ENCODE measurements at places on chromosomes 6 and 20.

DNA sequence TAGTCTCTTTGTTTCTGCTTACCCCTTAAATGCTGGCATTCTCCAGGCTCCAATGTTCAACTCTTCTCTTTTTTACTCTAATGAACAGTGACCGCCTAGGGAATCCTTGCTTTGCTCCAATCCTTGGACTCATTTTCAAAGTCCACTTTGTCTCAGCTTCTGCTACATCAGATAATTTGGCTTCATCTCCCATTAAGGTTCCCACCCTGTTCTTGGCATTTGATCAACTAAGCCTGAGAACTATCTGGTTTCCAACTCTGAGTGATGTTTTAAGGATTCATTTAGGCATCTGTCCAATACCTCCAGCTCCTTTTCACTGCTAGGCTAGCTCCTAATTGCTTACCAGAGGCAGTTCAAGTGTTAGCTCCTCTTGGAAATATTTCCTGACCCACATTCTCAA lies 64.9 kb downstream of the ME1 start:
- DNase-seq: no peak

GRCh38 chr6:62716719-62717118 lies 430.7 kb upstream of the KHDRBS2 start:
- DNase-seq: no peak

GRCh38 chr6:166419717-166420116 lies 37.0 kb upstream of the MPC1 start:
- no peak for DNase-seq

DNA sequence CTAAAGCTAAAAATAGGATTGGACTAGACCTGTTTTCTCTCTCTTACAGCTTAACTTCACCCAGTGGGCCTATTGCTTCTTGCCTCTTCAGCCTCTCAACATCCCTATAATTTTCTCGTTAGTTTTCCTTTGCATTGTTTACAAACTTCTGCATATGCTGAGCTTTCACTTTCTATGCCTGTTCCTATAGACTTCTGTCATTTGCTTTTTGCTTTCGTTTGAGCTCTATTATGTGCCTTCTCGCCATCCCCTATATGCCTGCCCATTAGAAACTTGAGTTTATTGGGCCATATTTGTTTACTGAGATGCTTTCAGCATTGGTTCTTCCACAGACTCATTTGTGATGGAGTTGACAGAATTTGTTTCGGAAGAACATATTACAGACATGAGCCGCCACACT lies 40.9 kb downstream of the NCOA7 start:
- DNase-seq: no peak

GRCh38 chr6:31821301-31822035 lies 6.1 kb upstream of the HSPA1B start:
- DNase-seq: no peak

- no peak for DNase-seq
Observed at GRCh38 chr20:47241345-47241781, 115.1 kb downstream of the ZMYND8 start.

- no peak for DNase-seq
Observed at GRCh38 chr20:37384683-37385174, 38.8 kb downstream of the SRC start.

GRCh38 chr20:39646874-39647413 lies 684.8 kb downstream of the DHX35 start:
- DNase-seq: no peak

GRCh38 chr20:62311150-62311549 lies 8.4 kb downstream of the ADRM1 start:
- no peak for DNase-seq

GRCh38 chr6:55260181-55260580 lies 67.1 kb upstream of the GFRAL start:
- no peak for DNase-seq

GRCh38 chr20:33859751-33860150 lies 48.6 kb downstream of the CHMP4B start:
- no peak for DNase-seq

DNA sequence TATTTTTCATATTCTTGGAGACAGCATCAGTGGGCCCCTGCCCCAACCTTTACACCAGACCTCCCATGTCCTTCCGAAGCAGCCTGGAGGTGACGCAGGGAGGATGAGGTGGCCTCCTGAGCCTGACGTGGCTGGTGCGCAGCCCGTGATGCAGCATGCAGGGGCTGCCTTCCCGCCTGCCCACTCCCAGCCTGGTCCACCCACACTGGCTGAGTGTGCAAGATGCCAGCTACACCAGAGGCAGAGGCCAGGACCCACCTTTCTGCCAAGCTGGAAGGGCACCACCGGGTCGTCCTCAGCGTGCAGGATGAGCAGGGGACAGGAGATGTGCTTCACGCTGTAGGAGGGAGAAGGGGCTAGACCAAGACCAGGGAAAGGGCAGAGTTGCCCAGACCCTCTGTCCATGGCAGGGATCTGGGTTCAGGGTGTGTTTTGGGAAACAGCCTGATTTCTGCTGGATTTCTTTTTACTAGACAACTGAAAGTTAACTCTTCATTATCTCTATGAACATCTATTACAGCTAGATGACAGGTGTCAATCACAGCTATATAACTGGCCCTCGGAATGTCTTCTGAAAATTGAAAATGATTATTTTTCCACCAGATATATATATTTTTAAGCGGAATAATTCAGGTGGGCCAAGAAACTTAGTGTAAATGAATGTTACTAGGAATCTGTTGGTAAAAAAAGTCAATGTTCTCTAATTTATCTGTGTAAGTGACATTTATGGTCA lies 55.6 kb downstream of the PYGB start:
- no peak for DNase-seq

- peak; percentile 85 for DNase-seq
Observed at GRCh38 chr20:40506537-40506939, 182.5 kb downstream of the MAFB start.

- DNase-seq: peak; percentile 14
Observed at GRCh38 chr6:139175389-139175948, 40.6 kb downstream of the HECA start.

DNA sequence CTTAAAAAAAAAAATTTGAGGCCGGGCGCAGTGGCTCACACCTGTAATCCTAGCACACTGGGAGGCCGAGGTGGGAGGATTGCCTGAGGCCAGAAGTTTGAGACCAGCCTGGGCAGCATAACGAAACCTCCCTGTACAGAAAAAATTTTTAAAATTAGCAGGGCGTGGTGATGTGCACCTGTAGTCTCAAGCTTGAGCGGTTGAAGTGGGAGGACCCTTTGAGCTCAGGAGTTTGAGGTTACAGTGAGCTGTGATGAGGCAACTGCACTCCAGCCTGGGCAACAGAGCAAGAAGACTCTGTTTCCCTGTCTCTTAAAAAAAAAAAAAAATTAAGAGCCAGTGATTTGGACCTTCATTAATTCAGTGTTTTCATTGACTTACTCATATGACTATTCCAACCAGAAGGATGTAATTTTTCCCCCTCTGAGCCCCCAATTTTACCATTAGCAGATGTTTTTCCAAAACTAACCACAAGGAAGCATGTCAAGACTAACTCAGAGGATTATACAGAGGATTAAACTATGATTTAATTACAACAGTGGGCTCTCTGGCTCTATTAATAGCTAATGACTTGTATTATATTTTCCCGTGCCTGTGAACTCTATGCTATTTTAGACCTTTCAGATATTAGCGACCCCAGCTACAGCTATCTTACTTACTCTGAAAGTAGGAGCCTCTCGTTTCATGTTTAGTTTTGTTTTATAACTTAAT lies 75.1 kb downstream of the ARID1B start:
- no peak for DNase-seq

DNA sequence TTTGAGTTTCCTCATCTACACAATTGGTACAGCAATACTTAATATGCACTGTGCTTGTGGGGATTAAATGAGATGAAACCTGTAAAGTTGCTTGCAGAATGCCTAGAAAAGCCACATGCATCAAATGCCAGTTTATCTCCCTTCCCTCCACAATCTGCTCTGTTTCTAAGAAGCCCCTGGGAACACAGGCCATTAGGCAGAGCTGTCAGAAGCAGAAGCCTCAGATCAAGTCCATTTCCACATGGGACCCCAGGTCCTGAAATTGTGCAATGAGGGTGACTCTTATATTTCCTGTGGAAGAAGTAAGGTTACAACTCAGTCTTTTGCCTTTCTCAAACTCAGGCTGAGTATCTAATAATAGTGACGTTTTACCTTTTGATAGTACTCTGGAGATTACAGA lies 737.4 kb downstream of the KIF16B start:
- no peak for DNase-seq

GRCh38 chr6:166097914-166098522 lies 69.6 kb downstream of the TBXT start:
- DNase-seq: no peak

- DNase-seq: no peak
Observed at GRCh38 chr6:81797591-81797990, 45.1 kb upstream of the TENT5A start.

DNA sequence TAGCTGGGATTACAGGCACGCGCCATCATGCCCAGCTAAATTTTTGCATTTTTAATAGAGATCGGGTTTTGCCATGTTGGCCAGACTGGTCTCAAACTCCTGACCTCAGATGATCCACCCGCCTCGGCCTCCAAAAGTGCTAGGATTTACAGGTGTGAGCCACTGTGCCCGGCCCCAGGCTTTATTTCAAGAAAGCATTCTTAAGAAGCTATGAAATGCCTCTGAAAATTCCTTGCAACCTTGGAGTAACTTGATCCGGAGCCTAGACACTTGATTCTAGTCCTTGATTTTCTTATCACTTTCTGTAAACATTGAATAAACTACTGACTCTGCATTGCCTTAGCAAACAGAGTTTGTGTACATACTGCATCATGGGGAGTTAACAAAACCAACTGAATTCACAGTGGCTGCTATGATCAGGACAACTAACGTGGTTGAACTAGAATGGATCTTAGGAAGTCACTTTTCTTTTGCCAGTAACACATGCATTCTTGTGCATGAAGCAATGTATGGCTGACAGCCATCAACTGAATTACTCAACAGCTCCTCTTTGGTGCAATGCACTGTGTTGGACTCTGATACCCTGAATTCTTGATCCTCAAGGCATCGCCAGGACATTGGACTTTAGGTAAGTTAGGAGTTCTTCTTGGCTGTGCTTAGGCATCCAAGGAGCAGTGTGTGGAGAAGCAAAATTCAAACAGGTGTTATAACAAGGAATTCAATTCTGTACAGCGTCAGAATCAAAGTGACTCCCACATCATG lies 102.8 kb upstream of the TMEM170B start:
- DNase-seq: peak; percentile 22

Measured in GF-D8 (cell line).